ENCODE measurements at places on chromosomes 11 and 22.

DNA sequence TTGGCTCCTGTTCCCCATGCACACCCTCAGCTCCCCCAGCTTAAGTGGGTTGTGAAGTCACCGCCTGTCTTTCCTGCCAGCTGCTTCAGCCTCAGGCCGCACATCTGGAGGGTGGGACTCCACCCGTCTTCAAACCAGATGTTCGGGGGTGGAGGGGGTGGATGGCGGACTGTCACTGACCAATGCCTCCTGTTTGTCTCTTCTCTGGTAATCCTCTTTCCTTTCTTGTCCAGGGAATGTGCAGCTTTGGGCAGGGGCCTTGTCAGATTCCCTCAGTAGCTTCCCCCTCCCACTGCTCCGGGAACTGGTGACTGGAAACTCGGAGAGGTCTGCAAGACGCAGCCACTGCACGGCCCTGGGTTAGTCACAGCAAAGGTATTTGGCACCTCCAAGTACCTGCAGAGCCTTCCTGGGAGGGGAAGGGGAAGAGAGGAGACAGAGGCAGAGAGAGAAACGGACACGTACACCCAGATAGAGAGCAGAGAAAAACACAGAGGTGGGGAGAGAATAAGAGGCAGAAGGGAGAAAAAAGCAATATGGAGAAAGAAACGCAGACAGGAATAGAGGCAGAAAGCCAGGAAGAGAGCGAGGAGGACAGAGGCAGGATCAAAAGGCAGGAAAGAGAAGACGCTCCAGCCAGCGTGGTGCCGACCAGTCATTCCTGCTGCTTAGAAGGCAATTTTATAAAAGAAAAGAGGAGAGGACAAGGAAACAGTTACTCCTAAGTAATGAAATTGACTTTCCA lies 56.1 kb upstream of the TIMP3 start:
- no peak for DNase-seq

- DNase-seq = no peak
Measured at GRCh38 chr22:35861451-35861850, 143.8 kb downstream of the APOL5 start.

DNA sequence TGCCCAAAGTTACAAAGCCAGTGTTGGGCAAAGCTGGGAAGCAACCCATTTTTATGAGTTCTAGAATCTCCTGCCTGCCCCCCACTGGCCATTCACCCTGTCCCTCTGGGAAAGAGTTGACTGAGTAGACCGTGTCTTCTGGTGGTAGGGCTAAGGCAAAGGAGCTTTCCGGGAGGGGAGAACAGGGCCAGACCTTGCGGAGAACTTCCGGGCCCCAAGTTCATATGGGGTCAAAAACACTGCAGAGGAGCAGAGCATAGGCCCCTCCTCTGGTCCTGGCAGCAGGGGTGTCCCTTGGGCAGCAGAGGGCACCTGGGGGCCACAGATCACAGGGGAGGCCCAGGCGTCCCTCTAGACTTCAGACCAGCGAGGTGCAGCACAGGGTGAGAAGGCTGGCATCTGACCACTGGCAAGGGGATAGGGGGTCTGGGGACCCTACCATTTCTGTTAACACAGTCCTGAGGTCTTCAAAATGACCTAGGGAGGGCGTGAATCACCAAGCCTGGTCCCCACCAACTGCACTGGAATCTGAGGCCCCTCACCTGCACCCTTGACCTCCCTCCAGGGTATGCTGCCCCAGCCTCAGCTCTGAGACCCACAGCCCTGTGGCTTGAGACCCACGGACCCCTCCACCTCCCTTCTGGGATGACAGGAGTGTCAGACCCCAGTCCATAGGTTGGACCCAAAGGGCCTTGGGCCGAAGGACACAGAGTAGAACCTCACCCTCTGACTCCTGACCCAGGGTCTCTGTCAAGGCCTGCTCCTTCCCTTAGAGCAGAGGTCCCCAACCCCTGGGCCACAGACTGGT lies 1.3 kb upstream of the ARAP1 start:
- no peak for DNase-seq

DNA sequence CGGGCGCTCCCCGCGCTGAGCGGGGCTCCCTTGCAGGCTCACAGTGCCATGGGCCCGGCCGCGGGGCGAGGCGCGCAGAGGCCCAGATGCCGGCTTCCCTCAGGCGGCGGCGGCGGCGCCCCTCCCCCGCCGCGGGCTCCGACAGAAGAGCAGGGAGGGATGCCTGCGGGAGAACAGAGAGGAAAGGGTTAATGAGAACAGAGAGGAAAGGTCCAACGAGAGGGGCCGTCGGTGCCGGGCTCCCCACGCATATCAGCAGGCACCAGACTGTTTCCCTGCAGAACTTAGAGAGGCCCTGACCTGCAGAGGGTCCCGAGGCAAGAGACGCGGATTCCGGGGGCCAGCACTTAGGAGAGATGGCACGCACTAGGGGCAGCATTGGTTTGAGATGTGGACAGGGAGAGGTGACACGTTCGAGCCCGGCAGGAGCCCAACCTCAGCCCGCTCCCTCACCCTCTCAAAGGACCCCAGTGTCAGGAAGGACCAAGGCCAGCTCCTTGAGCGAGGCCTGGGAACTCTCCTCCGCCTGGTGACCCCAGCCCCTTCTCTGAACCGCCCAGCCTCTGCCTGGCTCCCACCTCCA lies 9.1 kb downstream of the NRXN2 start:
- no peak for DNase-seq

GRCh38 chr22:24105013-24105360 lies 76.3 kb upstream of the SUSD2 start:
- no peak for DNase-seq

GRCh38 chr22:49509016-49509415 lies 318.7 kb downstream of the BRD1 start:
- no peak for DNase-seq

GRCh38 chr11:119469506-119469905 lies 46.5 kb upstream of the THY1 start:
- no peak for DNase-seq

GRCh38 chr11:46672381-46672839 lies 28.0 kb downstream of the ARHGAP1 start:
- DNase-seq = no peak

DNA sequence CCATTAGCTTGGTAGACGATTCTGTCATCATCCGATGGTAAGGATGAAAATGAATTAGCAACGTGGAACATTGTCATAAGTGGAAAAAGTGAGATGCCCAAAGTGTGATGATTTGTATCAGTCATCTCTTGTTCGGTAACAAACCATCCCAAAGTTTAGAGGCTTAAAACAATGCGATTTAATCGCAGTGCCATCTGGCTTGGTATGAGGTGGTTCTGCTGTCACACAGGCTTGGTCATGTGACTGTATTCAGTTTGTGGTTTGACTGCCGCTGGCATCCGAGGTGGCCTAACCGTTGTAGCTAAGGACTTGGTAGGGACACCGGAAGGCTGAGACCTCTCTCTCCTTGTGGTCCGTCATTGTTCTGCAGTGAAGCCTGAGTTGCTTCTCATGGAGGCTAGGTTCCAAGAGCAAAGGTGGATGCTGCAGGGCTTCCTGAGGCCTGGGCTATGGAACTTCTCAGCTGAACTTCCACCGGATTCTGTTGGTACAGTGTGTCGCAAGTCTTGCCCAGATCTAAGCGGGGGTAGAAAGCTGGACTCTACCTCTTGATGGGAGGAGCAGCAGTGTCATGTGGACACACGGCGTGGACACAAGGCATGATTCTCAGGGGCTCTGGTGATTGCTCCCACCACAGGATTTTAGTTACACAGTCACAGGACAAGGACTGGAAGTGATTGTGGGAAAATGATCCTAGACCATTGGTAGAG lies 36.3 kb downstream of the BCR start:
- peak; percentile 36 for DNase-seq

- DNase-seq = no peak
Measured at GRCh38 chr11:83118814-83119213, 38.1 kb upstream of the PCF11 start.

GRCh38 chr11:45424411-45425180 lies 138.5 kb upstream of the SYT13 start:
- DNase-seq = no peak

DNA sequence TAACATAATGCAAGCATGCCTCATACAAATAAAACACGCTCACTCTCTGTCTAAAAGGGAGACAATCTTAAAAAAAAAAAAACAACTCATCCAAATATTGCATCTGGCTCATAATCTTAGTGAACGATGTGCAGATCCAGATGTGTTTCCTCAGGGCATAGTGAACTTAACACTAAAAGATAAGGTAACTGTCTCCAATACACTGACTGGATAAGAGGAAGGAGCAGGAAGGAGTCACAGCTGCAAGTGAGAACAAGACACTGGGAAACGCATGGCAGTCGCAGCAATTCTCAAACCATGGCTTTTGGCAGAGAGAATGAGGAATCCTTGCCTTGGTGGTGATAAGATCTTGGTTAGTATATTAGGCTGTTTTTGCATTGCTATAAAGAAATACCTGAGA lies 9.2 kb upstream of the EIF3M start:
- DNase-seq = no peak

- DNase-seq = no peak
Measured at GRCh38 chr11:35549787-35550186, 24.4 kb upstream of the PAMR1 start.

DNA sequence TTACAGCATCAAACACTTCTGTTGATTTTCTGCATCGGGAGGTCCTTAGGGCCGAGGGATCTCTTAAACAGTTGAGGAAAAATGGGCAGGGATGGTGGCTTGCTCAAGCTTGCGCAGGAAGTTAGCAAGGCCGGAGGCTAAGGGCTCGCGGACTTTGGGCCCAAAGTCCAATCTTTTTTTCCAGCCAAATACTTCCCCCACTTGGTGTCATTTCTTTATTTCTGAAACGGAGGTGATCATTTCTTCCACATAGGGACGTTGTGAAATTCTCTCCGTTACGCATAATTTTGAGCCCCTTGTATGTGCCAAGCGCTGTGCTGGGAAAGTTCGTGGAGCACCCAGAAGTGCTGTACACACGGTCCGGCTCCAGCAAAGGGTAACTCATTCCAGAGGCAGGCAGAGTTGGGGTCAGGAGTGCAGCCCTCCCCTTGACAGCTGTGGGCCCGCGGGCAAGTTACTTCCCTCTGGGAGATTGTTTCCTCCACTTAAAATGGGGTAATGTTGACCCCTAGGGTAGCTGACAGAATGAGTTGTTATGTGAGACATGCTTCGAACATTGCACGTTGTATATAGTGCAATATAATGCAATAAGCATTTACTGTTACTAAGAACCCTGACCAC lies 809 bp downstream of the MIEF1 start:
- no peak for DNase-seq

GRCh38 chr22:25013607-25014006 lies 61.1 kb downstream of the KIAA1671 start:
- no peak for DNase-seq

GRCh38 chr11:16558494-16558893 lies 180.0 kb upstream of the C11orf58 start:
- no peak for DNase-seq

DNA sequence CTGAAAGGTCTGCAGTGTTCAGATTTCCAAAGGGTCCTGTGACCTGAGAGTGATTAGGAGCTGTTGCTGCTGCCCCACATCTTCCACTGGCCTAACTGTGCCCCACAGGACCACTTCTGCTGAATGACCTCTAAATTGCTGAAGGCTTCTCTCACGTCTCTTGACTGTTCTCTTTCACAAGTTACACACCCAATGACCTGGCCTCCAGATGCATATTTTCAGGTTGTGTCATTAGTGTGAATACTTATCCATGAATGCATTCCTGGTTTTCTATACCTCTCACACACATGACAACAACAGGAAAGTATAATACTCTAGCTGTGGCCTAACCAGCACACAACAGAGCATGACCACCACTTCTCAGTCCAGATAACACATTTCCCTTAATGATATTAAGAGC lies 15.4 kb downstream of the PRR14L start:
- no peak for DNase-seq

GRCh38 chr11:117316197-117316961 lies at the start of gene BACE1:
BACE1 (minus strand) TSS chr11:117316256; CDS start chr11:117315795, 461 bp downstream.
- DNase-seq = no peak

DNA sequence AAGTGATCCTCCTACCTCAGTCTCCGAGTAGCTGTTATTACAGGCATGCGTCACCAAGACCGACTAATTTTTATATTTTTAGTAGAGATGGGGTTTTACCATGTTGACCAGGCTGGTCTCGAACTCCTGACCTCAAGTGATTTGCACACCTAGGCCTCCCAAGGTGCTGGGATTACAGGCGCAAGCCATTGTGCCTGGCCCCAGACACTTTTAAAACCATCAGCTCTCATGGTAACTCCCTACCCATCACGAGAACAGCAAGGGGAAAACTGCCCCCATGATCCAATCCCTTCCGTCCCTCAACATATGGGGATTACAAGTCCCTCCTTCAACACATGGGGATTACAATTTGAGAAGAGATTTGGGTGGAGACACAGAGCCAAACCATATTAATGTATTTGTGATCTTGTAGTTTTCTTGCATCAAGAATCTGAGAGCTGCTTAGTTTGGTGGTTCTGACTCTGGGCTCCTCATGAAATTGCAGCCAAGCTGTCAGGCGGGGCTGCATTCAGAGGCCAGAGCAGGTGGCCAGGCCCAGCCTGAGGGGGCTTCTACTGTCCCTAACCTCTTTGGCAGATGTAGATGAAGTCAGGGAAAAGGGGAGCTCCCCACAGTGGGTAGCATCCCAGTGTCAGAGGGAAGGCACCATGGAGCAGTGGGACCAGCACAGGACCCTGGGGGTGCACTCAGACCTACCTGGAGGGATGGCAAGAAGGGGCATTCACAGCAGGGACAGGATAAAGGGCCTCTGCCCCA lies 31.2 kb upstream of the PRAME start:
- no peak for DNase-seq

DNA sequence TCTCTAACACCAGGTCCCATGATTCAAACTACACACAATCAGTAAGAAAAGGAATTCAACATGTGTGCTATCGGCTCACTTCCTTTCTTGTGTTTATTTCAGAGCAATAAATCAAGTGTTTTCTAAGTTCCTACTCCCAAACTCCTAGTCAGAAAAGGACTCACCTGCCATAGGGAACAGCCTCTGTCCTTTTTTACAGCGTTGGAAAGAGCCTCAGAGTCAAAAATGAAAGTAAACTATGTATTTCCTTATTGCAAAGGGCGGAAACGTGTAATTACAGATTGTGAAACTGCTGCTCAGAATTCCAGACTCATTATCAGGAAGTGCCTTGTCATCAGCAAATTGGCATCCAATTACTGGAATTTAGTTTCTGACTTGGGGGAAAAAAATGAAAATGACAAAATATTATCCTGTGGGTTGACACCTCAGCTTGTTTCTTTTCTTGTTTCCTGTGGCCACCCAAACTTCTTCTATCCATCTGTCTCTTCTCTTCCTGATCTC lies at the start of gene CASP4:
Gene CASP4 (minus strand): TSS at position 220 of the 501 bp plus-strand sequence. CDS start 49 bp downstream, at position 171.
- DNase-seq = peak; percentile 6

Data from GDM1 (cell line).